CD4-positive, alpha-beta T cell treated with Interleukin-21 for 1 hour (primary cell): ENCODE measurements at places on chromosomes 7 and 10.

DNA sequence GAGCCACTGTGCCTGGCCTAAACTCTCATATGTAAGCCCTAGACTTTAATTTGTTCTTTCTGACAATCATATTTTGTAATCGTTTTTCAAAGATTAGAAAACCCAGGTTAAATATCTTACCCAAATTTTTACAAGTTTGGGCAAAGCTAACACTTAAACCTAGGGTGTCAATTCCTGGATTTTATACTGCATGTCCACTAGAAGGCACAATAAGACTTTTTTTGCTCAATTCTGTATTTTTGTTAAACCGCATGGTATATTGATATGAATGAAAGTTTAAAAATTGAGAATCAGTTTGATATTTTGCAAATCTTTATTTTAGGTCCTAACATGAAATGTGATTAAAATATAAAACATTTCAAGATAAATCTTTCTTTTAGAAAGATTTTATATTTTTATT is 29.3 kb downstream of the DYNC2I1 start:
- DNase-seq, result peak; percentile 13

DNA sequence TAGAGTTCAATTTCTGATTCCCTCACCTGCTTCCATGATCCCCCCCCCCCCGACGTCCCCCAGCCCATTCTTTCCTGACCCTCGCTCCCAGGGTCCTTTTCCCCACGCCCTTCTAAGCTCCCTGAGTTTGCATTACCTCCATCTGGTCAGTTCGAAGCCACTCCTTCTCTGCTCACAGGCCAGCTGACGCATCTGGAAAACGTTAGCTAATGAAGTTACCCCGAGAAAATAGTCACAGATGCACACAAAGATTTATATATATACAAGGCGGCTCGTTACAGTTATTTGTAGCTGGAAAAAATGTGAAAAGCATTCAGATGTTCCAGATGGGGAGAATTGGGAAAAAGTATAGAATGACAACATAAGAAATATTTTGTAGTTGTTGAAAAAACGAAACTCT is 630.0 kb upstream of the FOXK1 start:
- DNase-seq, result no peak

DNA sequence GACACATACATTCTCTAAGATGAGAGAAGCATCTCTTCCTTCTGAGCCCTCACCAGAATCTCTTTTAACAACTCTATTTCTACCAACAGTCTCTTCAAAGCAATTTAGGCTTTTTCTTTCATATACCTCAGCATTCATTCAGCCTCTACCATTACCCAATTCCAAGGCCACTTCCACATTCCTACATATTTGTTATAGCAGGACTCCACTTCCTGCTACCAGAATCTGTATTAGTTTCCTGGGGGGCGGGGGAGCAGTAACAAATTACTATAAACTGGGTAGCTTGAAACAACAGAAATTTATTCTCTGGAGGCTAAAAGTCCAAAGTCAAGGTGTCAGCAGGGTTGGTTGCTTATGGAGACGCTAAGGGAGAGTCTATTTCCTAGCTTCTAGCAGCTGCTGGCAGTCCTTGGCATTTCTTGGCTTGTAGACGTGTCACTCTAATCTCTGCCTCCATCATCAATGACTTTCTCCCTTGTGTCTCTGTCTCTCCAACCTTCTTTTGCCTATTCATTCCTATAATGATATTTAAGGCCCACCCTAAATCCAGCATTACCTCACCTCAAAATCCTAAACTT is 7.4 kb downstream of the PRPS1L1 start:
- no peak for DNase-seq

GRCh38 chr7:55438757-55439525 is 73.8 kb downstream of the LANCL2 start:
- no peak for DNase-seq

GRCh38 chr7:154484943-154485342 is 432.7 kb downstream of the DPP6 start:
- no peak for DNase-seq
